ENCODE measurements at places on chromosomes 2 and 18.

GRCh38 chr2:64841461-64841860 lies 147.7 kb upstream of the SLC1A4 start:
- no peak for DNase-seq

- no peak for DNase-seq
Observed at GRCh38 chr2:160478660-160479059, 14.9 kb downstream of the RBMS1 start.

DNA sequence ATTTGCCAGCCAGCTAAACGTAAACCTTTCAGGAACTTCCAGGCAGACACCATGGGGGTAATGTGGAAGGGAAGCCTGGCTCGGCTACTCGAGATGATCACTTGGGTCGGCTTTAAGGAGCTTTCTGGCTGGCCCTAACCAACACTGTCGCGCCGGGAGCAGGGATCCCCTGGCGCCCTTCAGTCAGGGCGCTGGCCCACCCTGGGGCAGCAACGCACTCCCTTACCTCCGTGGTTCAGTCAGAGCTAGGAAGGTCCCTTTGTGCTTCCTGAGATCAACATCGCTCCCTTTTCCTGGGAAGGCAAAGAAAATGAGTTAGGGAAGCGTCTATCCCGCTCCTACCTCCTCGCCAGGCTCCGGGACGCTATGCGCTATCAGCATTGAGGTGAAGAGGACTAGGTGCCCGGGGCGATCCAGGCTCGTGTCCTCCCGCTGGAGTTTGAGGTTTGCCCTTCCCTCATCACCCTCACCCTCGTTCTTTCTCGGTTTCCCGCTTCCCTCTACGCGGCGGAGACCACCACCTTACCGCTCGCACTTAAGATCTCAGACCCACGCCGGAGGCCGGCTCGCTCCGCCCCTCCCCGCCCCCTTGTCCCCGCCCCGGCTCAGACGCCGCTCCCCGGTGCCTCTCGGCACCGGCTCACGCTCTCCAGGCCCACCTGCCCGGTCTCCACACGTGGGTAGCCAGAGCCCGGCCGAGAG lies 449 bp upstream of the ATRAID start:
- no peak for DNase-seq

GRCh38 chr2:21519821-21520220 lies 396.1 kb downstream of the TDRD15 start:
- no peak for DNase-seq

Measured in GM04504 (cell line).